Right atrium auricular region (tissue), 2 donors: ENCODE measurements at places on chromosomes 16 and 17.

GRCh38 chr16:67548265-67549126 lies 13.8 kb upstream of the CTCF start:
- H3K27me3 ChIP-seq, result no peaks in the 10 kb centered on the region
- H3K4me1 ChIP-seq, result peaks cover 54% of the 10 kb centered on the region
- H3K36me3 ChIP-seq, result peaks cover 50% of the 10 kb centered on the region
- H3K27ac ChIP-seq, result no peak overlapping the region

- H3K4me3 ChIP-seq, result no peak overlapping the region
- H3K36me3 ChIP-seq, result no peaks in the 10 kb centered on the region
- no peaks in the 10 kb centered on the region for H3K4me1 ChIP-seq
- no peaks in the 10 kb centered on the region for H3K27me3 ChIP-seq
- DNase-seq, result no peak
- no peak overlapping the region for H3K27ac ChIP-seq
Observed at GRCh38 chr16:86994651-86995171, 322.5 kb downstream of the C16orf95 start.

- DNase-seq, result no peak
- H3K4me1 ChIP-seq, result no peaks in the 10 kb centered on the region
- no peaks in the 10 kb centered on the region for H3K36me3 ChIP-seq
- H3K4me3 ChIP-seq, result no peak overlapping the region
Observed at GRCh38 chr17:29954405-29954804, 13.0 kb downstream of the EFCAB5 start.

GRCh38 chr16:23504076-23504452 lies 6.2 kb downstream of the GGA2 start:
- DNase-seq, result peak; percentile 79
- no peaks in the 10 kb centered on the region for H3K27me3 ChIP-seq
- H3K4me3 ChIP-seq, result no peak overlapping the region
- peak overlapping the region; percentile 76 for H3K27ac ChIP-seq
- no peaks in the 10 kb centered on the region for H3K36me3 ChIP-seq
- peaks cover 73% of the 10 kb centered on the region for H3K4me1 ChIP-seq

DNA sequence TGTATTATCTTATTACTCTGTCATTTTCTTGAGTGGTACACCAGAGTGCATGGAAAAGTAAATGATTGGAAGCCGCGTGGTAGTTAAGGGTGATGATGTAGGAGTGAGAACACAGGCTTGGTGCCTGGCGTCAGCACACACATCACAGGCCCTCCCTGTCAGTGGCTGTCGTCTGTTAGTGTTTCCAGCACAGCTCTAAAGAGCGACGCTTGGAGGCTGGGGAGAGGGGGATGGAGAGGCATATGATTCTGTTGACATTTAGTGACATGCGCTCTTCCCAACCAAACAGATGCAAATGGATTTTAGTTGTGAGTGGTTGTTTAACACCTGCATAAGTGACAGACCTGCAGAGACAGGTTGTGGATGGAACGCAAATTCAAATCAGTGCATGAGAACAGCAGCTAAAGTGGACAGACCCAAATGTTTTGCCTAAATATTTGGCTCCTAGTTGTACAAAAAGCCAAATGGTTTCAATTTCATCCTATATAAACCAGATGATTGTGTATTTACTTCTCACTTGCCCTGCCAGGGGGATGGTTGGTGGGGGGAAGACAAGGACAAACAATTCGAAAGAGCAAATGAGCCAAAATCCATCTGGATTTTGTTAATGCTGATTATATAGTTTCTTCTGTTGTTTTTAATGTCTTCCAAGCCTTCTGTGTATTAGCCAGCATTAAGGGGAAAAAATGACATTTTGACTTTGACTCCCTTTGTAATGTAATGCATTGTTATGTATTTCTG lies 222.3 kb downstream of the WWOX start:
- no peak overlapping the region for H3K27ac ChIP-seq
- no peak for DNase-seq

DNA sequence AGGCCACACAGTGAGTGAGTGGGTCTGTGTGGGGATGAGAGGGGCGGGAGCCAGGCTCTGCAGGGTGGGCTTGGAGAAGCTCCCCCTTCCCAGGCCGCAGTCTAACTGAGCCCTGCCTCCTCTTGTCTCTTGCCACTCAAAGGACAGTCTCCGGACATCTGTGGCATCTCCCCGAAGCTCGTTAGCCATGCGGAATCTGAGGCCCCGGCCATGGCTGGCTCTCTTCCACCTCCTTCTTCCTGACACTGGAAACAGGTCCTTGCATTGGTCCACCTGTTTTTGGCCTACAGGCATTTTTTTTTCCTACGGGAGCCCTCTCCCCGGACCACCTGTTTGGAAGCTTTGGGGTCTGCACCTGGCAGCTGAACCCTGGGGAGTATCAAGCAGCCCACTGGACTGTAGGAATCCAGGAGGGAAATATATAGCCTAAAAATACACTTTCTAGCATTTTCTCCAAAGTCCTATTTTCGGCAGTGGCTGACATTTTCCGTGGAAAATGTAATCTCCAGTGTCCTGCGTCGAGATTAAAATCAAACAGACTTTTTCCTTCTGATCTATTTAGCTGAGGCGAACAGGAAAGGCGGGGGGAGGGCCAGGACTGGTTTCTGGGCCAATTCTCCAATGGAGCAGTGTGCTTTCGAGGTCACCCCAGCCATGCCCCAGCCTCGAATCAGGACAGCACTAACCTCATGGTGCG lies 9.1 kb downstream of the ATP2A3 start:
- no peaks in the 10 kb centered on the region for H3K4me1 ChIP-seq
- DNase-seq, result no peak
- H3K4me3 ChIP-seq, result no peak overlapping the region
- H3K27ac ChIP-seq, result no peak overlapping the region
- H3K36me3 ChIP-seq, result no peaks in the 10 kb centered on the region

DNA sequence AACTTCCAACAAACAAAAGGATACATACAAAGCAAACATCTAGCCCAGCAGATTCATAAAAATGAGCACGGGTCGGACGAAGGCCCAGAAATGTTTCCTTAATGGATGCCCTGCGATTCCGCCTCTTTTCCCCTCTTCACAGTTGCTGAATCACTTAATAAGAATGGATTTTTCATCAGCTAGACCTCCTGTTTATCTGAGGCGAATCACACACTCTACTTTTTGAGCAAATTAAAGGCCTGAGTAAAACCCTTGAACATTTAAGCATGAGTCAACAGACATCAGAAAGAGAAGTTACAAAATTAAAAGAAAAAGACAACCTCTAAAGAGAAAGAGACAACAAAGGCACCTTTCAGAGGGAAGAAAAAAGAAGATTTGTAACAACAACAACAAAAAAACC lies 44.7 kb downstream of the HS3ST3A1 start:
- no peaks in the 10 kb centered on the region for H3K27me3 ChIP-seq
- H3K36me3 ChIP-seq, result no peaks in the 10 kb centered on the region
- H3K4me3 ChIP-seq, result no peak overlapping the region
